ENCODE measurements at places on chromosomes 5 and 9.
A peak's percentile ranks its signal among the peaks of the same experiment; 100 is the strongest.

- DNase-seq, result no peak
Observed at GRCh38 chr5:169160405-169160901, 140.5 kb downstream of the SLIT3 start.

DNA sequence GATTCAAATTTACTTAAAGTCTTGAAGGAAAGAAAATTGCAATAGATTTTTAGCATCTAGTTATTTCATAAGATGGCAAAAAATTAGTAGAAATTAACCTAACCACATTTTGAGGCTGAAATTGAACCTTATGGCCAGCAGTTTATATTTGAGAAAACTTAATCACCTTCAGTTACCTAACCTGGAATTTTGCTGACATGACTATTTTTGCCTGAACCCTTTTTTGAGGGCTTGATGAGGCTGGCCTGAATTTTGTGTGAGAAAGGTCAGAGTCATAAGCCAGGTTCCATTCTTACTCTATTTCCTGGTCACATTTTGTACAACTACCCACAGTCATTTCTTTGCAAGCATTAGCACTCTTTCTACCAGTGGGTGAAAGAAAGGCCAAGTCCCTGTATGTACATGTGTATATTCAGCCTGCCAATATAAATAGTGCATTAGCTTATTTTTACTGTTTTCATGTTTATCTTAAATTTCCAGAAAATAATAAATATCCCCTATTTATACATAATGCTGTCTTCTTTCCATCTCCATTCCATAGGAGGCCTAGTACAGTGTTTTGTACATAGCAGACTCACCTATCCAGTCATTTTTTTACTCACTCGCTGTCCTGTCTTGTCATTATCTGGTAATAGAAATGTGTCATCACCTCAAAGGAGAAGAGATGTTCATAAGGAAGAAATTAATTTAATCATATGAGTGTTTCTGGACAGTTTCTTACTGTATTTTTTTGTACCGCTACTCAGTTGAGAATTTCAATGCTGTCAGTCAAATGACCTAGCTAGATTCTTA is 108.4 kb upstream of the SGCD start:
- DNase-seq, result no peak

DNA sequence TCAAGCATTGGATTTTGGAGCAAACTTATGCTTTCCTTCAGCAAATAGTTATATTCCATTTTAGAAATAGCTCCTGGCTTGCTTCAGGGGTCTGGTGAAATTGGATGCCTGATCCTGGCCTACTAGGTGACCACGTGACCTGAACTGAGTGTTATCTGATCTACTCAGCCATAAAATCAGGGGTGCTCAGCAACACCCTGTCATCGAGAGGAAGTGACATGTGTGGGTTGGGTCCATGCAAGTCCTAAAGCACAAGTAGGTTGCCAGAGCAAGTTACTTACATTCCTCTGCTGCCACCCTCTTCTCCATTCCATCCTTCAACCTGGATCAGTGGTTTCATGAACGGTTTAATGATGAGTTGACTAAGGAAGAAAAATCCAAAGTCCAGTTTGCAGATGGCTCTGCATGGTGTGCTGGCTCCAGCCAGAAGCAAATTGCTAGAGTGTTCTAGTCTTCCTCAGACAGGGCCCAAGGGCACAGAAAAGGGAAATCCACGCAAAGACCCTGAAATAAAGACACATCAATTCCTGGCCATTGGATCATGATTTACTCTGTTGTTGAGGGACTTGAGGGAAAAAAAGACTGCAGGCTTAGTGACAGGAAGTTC is 2.8 kb upstream of the FAM193B start:
- no peak for DNase-seq

GRCh38 chr5:133863857-133864585 is 104.4 kb downstream of the C5orf15 start:
- peak; percentile 23 for DNase-seq

Measured in upper lobe of right lung (tissue), 1 donor.